NCI-H1092 (cell line): ENCODE measurements at places on chromosomes 7 and 10.

DNA sequence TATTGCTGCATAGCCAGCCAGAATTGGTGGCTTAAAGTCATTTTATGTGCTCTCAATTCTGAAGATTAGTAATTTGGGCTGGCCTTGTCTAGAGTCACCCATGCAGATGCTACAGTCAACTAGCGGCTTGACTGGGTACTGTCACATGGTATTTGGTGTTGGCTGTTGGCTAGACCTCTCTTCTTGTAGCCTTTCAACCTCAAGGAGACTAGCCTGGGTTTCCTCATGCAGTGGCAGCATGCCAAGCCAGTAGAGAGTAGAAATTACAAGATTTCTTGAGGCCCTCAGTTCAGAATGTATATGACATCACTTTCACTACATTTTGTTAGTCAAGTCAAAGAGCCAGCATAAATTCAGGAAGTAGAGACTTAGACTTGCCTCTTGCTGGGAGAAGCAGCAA is 3.7 kb upstream of the ZNF800 start:
- no peak for DNase-seq

GRCh38 chr7:26648554-26648953 is 215.8 kb downstream of the SKAP2 start:
- no peak for DNase-seq

DNA sequence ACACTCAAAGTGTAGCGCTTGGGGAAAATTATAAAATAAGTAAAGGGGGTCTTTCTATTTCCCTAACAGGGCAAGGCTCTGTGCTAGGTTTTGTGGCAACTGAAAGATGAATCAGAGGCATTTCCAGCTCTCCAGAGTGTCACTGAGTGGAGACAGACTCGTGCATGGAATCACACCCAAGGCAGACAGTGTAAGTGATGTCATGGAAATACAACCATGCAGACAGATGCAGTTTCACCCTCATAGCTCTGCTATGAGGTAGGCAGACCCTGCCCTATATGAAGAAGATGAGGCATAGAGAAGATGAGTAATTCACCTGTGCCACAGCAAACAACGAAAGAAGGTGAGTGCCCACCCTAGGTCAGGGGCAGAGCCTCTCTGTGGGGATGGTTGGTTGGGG is 57.2 kb upstream of the PITRM1 start:
- DNase-seq = no peak

DNA sequence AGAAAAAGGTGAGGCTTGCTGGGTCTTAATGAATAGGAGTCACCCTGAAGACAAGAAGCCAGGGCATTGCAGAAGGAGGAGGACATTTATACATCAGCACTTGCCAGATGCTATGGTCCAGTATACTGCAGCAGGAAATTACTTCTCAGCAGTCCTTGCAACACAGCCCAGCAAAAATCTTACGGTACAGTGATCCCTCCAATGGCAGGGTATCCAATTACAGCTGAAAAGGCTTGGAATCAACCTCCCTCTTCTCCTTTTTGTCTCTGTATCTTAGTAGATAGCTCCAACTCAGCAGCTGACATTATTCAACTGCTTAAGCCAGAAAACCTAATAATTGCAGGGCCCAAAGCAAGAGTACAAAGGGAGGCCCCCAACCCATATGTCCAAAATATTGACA is 128.3 kb upstream of the COBL start:
- no peak for DNase-seq

DNA sequence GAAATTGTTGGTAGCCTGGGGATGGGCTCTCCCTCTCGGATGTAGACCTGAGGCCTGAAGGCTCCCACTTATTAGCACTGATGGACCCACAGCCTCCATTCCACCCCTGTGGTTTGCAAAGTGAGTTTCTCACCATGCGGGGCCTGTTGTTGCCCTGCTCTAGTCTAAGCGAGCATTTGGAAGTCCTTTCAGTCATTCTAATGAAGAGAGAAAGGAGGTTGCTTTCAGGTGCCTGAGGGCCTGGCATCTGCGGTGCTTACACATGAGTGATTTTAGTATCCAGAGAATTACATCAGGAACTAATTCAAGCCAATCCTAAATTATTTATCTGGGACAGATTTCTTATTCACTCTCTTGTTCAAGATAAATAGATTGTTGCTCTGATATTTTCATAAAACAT is 61.6 kb downstream of the NAMPT start:
- no peak for DNase-seq

- DNase-seq = no peak
These were observed 275.4 kb downstream of the PARD3 start for GRCh38 chr10:34539533-34540315.

- no peak for DNase-seq
These were observed 80.6 kb downstream of the GLI3 start for GRCh38 chr7:42156291-42156865.

GRCh38 chr7:99997545-99998137 is 17.8 kb upstream of the ZKSCAN1 start:
- peak; percentile 18 for DNase-seq

DNA sequence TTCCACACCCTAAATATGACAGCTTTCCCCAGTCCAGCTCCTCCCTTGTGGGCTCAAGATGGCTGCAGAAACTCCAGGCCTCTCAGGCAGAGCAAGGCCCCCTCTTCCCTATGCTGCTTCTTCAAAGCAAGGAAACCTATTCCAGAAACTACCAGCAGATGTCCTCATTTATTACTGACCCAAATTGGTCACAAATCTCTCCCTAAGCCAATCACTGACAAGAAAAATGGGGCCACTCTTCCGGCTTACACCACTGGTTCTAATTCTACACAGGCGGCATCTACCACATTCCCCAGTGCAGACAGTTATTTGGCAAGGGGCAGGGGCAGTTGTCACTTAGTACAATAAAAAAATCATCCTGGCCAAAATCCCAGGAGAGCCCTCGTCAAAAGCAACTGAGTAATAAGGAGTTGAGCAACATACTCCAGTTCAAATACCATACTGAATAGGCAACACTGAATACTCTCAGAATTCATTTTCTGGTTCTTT is 150.4 kb downstream of the SFMBT2 start:
- DNase-seq = peak; percentile 31

DNA sequence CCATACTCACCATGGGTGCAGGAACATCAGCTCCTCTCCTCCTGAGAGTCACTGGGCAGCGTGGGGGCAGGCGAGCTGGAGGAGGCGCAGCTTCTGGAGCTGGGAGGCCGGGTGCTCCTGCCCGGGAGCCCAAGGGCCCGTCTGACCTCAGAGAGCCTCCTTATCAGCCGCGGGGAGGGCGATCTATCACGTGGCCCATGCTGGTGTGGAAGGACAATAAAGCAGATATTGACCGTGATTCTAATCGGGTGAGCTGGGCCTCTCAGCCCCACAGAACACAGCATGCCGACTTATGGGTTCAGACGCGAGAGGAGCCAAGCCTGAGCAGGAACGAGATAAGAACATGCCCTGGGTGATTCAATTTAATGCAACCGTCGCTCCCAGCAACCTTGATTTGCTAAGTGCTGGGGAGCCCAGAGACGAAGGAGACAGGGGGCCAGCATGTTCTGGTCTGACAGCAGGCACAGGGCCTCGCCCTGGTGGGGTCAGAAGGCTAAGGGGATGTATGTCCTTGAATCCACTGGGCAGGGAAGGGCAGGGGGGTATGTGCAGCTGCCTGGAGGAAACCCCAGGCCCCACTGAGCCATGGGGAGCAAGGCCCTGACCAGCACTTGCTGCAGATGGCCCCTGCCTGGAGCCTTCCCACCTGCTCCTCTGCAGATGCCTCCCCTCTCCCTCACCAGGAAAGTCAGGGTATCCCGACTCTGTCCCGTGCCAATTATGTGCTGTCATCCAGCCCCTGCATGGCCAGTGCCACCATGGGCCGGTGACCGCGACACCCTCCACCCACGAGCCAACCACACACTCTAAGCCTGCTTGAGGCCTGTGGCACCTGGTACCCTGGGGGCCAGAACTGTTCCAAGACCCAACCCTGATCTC is 95.3 kb upstream of the RET start:
- DNase-seq = no peak

DNA sequence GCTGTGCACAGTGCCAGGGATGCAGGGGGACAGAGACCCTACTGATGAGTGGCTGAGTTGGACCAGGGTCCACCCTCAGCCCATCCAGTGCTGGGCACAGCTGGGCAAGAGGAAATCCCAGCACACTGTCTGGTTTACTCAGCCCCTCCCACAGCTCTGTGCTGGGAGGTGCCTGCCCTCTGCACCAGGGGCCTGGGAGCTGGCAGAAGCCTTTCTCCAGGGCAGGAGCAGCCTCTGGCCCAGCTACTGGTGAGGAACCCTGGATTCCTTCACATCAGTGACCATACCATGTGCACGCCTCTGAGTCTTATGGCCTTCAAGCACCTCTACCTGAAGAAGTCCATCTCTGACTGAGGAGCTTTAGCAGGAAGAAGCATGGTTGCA is 25.9 kb upstream of the C10orf71 start:
- DNase-seq = no peak

DNA sequence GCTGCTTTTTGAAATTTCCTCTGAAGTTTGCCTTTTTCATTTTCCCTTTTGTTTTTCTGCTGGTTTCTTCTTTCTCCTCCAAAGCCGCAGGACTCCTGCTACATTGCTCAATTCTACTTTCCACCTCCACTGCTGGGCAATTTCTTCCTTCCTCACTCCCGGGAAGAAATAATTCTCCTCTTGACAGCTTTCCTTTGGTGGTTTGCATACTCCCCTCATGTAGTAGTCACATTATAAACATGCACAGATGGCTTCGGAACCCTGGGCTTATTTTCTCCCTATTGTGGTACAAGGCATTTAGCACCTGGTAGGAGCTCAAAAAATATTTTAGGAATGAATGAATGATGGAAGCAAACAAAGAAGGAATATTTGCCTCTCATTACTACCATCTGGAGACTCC is 977.2 kb downstream of the LRMDA start:
- no peak for DNase-seq

DNA sequence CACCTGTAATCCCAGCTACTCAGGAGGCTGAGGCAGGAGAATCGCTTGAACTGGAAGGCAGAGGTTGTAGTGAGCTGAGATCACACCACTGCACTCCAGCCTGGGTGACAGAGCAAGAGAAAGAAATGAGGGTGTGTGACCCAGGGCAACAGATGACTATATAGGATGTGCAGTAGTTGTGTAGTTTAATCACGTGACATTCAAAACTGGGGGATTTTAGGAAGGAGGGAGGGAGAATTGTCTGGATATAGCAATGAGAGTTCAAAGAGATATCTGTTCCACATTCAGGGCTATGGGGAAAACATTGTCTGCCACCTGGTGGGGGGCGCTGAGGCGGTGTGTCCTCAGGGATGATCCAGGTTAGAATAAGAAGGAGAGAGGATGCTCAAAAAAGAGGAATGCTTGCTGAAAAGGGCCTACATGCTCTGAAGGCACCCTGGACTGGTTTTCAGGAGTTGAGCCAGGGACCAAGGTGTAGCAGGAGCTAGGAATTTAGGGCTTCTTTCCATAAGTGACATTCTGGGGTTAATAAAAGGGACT is 7.8 kb upstream of the ZYX start:
- no peak for DNase-seq

GRCh38 chr7:47103498-47104205 is 478.3 kb downstream of the TNS3 start:
- DNase-seq = no peak

- DNase-seq = no peak
These were observed 40.4 kb downstream of the CREB3L2 start for GRCh38 chr7:137961200-137962177.

GRCh38 chr7:92425311-92425947 is 21.9 kb upstream of the GATAD1 start:
- DNase-seq = no peak

DNA sequence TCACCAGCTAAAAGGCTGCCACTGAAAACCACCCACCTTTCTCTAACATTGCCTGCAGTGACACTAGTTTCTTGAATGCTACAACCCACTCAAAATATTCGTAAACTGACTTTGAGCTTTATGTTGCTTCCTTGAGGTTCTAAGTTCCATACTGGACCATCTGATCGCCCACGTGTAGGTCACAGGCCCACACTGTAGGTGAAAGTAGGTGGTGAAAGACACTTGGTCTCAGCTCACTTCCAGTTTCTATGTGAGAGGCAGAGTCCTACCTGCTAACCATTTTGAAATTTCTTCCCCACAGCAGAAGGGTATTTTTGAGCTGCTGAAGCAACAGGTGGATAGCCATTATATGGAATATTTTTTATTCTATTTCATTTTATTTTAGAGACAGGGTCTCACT is 97.3 kb downstream of the MYO3A start:
- DNase-seq = no peak

GRCh38 chr10:65394502-65395297 is 1531.1 kb upstream of the LRRTM3 start:
- no peak for DNase-seq

DNA sequence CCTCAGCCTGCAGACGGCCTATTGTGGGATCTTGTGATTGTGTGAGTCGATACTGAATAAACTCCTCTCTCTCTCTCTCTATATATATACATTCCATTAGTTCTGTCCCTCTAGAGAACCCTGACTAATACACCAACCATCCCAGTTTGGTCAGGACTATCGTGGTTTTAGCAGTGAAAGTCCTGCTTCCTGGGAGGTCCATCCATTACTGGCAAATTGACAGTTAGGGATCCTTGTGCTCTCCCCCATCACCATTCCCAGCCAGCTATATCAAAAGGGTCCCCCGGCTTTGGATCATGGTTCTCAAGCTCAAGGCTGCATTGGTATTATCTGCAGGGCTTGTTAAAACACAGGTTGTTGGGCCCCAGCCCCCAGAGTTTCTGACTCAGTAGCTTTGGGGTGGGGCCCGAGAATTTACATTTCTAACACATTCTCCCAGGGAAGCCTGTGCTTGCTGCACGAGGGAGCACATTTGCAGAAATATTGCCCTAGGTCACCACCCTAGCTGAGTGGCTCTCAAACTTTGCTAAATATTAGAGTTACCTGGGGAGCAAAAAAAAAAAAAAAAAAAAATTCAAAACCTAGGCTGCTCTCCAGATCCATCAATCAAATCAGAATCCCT is 899.1 kb upstream of the AUTS2 start:
- DNase-seq = no peak

GRCh38 chr7:13327669-13328068 is 640.2 kb downstream of the ARL4A start:
- no peak for DNase-seq

DNA sequence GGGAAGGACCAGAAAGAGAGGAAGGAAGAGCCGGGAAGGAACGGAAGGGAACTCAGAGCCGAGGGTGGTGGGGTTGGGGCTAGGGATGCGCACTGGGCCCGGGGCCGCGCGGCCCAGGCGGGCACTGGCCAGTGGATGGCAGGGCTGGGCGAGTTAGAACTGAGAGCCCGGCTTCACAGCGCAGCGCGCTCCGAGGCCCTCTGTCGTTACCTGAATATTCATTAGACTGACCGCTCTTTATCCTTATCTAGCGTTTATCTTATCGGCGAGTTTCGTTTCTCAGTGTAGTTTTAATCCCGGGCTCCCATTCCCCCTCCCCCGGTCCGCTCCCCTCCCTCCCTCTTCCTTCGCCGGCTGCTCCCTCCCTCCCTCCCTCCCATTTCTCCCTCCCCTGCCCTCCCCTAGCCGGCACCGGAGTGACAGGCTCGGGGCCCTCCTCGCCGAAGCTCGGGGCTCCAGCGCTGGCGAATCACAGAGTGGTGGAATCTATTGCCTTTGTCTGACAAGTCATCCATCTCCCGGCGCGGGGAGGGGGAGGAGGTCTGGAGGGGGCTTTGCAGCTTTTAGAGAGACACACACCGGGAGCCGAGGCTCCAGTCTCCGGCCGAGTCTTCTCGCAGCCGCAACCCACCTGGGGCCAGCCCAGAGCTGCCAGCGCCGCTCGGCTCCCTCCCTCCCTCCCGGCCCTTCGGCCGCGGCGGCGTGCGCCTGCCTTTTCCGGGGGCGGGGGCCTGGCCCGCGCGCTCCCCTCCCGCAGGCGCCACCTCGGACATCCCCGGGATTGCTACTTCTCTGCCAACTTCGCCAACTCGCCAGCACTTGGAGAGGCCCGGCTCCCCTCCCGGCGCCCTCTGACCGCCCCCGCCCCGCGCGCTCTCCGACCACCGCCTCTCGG is at the start of gene PAX2:
PAX2 (plus strand) TSS at position 596 of the 895 bp plus-strand sequence. CDS start 679 bp downstream, outside the sequence.
- DNase-seq = no peak
